KBM-7 (cell line): ENCODE measurements at places on chromosomes 5 and 9.

- no peak for DNase-seq
Observed at GRCh38 chr9:110099236-110100095, 108.5 kb downstream of the C9orf152 start.

DNA sequence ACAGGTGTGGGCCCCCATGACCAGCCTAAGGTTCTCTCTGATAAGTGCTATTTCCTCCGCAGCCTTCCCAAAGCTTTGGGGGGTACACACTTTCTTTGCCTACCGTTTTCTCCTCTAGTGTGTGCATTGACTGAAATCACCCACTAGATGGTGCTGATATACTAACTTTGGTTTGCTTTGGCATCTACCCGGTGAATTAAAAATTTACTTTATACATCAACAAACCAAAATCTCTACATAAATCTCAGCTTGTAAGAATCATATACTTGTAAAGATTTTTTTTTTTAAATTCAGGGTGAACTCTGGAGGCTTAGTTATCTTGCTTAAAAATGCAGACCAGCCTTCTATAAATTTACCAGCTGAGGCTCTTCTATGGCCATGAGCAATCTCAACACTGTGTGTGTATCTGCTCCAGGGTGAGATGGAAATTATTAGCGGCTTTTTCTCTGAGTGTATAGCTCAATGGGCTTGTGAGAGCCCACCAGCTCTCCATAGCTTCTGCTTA, 475.7 kb upstream of the TNC start:
- DNase-seq = peak; percentile 50

DNA sequence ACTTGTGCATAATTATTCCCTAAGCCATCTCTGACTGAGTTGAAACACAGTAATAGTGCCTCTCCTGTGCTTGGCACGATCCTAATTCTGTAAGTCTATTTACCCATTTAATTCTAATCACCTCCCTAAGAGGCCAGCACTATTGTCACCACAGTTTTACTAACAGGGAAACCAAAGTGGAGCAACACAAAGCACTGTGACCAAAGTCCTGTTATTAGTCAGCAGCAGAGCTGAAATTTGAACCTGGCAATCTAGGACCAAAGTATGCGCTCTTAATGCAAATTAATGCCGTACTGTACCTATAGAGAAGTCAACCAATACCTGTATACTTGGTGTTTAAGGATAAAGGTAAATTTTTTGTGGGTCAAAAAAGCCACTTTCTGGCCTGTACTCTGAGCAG, 77.1 kb upstream of the CNTLN start:
- no peak for DNase-seq

DNA sequence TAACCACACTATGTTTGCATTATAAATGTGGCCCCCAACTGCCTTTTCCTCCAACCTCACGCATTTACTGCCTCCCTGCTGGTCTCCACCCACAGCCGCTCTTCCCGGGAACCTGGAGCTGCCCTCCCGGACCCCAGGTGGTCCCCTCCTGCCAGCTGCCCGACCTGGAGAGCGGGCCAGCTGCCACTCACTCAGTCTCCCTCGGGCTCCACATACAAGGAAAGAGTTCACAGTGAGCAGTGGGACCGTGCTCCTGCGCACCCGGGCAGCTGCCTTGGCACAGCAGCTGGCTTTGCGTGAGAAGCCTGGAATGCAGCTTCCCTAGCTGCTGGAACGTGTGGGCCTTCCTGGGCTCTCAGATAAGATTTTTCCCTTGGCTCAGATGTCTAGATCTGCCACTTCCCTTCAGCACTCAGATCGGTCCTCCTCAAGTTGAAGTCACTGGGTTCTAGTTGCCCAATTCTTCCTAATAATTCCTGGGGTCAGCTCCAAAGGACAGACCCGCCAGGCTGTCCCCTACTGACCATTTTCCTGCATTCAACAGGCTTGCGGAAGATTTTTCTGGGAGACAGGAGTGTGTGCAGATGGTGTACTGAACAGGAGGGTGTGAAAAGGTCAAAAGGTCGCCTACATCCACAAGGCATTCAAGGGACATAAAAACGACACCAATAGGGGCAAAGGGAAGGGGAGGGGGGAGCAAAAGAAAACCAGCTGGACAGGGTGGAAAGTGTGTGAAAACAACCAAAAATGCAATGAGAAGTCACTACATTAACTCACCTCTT, 69.1 kb downstream of the MYO10 start:
- DNase-seq = no peak

- DNase-seq = no peak
Observed at GRCh38 chr9:134863941-134864820, 16.4 kb upstream of the FCN2 start.

DNA sequence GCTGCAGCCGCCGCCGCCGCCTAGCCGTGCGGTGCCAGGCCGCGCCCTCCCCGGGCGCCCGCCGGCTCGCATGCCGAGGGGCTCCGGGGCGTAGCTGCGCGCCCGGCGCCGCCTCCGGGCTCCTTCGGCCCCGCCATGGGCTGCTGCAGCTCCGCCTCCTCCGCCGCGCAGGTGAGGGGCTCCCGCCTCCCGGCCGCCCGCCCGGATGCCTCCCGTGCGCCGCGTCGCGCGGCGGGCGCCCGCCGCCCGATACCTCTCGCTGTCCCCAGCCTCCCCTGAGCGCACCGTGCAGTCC, 230 bp downstream of the SLC44A1 start:
- DNase-seq = no peak

DNA sequence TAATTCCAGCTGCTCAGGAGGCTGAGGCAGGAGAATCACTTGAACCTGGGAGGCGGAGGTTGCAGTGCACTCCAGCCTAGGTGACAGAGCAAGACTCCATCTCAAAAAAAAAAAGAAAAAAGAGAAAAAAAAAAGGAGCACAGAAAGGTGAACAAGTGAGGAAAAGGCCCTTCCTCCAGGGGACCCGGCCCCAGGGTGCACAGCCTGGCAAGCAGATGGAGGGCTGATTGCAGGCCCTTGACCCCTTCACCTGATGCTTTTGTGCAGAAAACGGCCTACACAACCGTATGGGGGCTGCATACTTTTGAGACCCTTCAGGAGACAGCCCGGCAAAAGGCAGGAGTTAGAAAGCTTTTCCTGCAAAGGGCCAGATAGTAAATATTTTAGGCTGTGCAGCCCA, 33.9 kb downstream of the HRH2 start:
- DNase-seq = no peak

DNA sequence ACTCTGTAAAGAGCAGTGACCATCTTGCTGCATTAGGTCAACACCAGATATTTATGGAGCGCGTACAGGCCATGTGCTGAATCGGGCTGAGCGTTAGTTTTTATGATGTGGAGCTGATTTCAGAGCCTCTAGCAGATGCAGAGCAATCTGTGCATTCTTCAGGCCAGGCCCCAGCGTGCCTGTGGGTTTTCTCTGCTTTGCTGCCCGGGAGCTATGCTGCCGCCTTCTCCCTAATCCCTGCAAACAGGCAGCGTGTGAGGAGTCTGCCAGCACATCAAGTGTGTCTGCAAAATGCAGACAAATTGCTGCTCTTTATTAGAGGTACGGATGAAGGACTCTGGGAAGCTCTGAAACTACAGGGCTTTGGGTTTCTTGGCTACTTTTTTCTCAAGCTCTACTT, 170.0 kb downstream of the NTRK2 start:
- no peak for DNase-seq

DNA sequence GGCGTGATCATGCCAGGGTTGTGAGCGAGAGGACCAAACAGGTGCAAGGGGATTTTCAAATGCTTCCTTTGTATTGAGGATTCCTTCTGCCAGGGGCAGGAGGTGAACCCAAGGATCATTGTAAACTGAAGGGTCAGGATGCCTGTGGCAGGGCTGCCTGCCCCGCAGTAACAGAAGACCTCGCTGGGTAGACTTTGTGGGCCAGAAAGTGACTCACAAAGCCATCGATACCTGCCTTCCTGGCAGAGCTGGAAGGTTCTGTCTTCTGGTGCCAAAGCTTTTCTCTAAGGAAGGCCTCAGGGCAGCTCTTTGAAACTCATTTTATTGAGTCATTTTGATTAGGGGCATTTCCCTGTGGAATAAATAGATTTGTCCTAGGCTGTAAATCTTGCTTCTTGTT, 223.4 kb downstream of the ICE1 start:
- DNase-seq = no peak

DNA sequence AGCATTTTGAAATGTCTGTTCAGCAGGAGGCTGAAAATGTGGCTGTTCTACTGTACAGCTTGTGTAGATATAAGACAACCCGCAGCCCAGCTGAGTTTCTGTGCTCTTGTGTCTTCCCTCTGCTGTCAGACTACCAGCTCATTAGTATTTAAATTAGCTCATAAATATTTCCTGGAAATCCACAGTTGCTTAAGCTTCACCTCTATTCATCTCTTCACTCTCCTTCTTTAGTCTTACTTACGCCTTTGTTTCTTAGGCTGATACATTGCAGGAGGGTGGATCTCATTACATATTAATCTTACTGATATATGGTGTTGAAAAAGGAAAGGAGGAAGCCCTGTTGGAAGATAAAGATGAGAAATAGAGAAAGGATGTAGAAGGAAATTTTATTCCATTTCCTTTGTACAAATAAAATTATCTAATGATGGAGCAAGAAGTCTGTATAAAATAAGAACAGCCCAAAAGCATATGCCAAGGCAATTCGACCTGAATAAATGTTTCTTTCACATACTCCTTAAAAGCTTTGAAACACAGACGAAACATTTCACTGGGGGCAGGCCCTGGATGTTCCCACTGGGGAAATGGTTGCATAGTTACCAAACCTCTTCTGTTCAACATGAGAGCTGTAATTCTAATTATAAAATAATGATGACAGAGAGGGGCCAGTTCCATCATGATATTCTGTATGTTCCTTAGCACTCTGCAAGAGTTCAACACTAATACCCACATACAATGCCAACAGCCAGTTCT, 111.8 kb upstream of the APC start:
- DNase-seq = no peak

DNA sequence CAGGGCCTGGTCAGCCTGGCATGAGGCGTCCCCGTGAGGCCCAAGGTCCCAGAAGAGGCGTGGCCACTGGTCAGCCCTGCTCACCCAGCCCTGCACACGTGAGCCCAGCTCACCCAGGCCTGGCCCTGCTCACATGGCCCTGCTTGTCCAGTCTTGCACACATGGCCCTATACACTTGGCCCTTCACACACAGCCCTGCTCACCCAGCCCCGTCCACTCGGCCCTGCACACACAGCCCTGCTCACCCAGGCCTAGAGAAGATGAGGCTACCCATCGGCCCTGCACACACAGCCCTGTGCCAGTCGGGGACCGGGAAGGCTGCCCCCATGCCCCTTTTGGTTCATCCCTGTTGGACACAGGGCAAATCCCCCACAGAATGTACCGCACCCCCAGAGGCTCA, 28.4 kb downstream of the ZDHHC11B start:
- DNase-seq = no peak

GRCh38 chr9:85020791-85021190, 351.3 kb downstream of the NTRK2 start:
- no peak for DNase-seq

DNA sequence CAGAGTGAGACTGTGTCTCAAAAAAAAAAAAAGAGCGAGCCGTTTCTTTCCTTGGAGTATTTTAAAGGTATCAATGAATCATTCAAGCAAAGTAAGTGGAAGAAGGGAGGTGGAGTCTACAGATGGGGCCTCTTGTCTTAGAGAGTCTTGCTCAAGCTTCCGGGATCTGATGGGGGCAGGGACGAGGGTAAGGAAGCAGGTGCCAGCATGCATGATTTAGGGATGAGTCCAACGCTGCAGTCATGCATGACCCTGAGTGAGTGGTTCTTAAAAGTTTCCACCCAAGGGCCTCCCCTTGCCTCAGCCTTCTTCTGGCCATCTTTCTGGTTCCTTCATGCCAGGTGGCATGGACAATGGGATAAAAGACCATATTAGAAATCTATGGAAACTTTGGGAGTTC, 79.6 kb downstream of the MYO10 start:
- DNase-seq = no peak

DNA sequence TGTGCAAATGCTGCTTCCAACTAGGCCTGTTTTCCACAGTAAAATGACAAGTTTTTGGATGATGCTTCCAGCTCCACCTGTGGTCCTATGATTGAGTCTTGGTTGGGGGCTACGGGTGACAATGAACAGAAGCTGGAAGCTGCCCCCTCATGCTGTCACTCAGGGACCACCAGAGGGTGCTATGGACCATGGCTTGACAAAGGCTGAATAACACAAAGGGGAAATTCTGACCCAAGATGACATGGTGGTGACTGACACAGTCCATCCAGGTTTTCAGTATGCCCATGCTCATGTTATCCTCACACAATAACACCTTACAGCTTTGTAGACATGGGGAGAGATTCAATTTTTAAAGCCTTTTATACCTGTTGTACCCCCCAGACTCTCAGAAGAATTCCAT, 23.9 kb upstream of the SAP30L start:
- peak; percentile 37 for DNase-seq

DNA sequence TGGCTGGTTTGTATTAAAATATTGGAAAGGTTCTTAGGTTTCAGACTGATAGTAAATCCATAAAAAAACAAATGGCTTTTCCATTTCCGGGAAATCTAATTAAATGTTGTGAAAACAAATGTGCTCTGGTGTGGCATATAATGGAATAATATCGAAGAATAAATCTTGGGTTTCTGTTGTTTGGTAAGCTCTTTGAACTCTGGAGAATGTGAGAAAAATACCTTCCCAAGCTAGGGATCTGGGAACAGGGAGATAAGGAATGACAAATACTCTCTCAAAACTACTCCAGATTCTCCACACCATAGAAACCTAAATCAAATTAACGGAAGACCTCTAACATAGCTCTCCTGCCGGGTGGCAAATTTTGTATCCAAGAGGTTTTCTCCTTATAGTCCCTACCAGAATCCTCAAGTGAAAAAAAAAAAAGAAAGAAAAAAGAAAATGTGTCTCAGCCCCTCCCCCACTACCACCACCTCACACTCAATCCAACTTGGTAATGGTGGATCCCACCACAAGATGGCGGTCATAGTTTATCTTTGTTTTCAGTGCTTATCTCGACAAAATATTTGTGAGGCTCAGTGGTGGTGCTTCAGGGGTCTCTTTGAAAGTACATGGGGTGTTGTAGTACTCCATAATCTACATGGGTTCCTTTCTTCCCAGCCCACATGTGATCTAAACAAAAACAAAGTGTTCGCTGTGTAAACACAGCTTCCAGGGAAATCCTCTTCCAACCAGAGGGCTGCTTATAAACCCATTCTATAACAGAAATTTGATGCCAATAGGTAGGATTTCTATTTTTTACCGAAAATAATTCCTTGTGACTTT, 54.5 kb upstream of the FST start:
- peak; percentile 75 for DNase-seq

- no peak for DNase-seq
Observed at GRCh38 chr9:86731511-86732063, 215.7 kb downstream of the GAS1 start.

DNA sequence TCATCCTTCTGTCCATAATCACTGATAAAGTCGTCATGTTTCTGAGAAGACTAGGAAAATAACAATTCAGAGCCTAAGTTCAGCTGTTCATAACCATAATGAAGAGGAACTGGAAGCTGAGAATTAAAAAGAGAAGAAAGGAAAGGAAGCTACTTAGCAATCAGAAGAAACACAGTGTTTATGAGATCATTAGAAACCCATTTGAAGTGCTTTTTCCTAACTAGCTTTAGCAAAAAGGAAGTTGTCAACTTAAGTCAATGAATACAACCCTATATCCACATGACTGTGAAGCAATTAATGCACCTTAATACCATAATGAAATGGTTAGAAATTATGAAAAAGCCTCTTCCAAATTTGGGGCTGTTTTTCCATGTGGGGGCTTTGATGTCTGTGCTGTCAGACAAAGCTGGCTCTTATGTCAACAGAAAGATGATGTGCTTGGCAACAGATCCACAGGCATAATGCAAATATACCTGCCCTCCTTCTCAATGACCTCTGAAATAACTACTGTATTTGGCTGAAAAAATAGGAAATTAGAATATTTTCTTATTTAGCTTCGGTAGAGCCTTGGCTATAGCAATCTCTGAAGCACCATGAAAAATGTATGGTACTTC, 463.5 kb downstream of the RASEF start:
- DNase-seq = no peak

- DNase-seq = no peak
Observed at GRCh38 chr5:158159621-158160020, 300.7 kb upstream of the CLINT1 start.
